ENCODE measurements at places on chromosomes 6 and 20. TPM values are rescaled to one million over a fixed set of nuclear protein-coding genes. Genes with fewer than 3 reads are reported as not detected.

Gene SLC52A3
- total RNA-seq: not detected

Gene KCNQ5
- 0.87 TPM for total RNA-seq

Gene SIM1
- total RNA-seq: not detected

Gene LIN28B
- total RNA-seq: not detected

Gene MAPK13
- 11.3 TPM for total RNA-seq

Gene DEFB119
- total RNA-seq: not detected
